ENCODE measurements at places on chromosomes 6 and 20.

DNA sequence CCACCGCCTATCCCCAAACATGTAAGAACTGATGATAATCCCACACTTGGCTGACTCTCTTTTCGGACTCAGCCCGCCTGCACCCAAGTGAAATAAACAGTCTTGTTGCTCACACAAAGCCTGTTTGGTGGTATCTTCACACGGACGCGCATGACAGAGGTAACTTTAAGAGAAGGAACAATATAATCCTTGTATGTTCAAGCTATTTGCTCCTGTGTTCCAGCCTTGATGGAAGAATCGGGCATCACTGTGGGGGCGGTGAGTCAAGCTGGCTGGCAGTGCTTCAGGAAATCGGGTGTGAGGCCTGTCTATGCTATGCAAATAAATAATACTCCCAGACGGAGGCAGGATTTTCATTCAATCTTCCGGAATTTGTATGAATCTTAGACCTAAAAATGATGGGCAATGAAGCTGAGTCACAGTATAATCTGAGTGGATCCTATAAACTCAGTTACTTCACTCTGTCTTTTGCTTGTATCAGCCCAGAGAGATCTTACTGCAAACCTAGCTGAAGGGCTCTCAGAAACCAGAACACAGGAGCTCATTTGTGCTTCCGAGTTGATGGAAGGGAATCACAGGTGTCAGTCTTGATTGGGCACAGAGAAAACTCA lies 45.2 kb upstream of the NT5E start:
- no peak for DNase-seq

DNA sequence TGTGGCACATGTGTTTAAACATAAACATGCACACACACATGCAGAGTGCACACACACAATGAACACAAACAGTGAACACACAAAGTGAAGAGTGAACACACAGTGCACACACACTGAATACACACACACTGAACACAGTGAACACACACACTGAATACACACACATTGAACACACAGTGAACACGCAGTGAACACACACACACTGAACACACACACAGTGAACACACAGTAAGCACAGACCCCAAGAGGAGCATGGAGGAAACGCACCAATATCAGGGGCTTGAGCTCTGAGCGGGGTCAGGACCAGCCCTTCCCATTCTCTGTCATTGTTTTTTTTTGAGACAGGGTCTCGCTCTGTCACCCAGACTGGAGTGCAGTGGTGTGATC lies 17.1 kb upstream of the HELZ2 start:
- DNase-seq, result no peak

DNA sequence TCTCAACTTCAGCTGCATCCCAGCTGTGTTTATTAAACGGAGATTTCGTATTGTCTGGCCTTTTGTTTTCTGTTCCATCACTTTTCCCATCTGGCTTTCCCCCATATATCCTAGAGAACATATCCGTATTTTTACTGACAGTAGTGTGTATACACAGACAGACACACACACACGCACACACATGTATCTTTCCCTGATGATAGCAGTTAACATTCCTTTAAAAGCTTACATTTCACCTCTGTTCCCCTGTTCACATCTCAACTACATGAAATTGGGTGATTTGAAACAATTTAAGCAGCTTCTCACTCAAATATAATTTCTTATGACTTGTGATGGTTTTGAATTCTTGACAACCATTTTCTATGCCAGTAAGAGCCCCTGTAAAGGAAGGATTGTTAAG lies 207.1 kb upstream of the CEP162 start:
- no peak for DNase-seq

DNA sequence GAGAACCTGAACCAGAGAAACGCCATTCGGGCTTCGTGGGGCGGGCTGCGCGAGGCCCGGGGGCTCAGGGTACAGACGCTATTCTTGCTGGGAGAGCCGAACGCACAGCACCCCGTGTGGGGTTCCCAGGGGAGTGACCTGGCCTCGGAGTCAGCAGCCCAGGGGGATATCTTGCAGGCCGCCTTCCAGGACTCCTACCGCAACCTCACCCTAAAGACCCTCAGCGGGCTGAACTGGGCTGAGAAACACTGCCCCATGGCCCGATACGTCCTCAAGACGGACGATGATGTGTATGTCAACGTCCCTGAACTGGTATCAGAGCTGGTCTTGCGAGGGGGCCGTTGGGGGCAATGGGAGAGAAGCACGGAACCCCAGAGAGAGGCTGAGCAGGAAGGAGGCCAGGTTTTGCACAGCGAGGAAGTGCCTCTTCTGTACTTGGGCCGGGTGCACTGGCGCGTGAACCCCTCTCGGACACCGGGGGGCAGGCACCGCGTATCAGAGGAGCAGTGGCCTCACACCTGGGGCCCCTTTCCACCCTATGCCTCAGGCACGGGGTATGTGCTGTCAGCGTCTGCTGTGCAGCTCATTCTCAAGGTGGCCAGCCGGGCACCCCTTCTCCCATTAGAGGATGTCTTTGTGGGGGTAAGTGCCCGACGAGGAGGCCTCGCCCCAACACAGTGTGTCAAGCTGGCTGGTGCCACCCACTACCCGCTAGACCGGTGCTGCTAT lies 904 bp downstream of the B3GALT4 start:
- no peak for DNase-seq
